Left colon (tissue), 2 donors: ENCODE measurements at places on chromosomes 1 and 21. TPM values are rescaled to one million over a fixed set of nuclear protein-coding genes. Genes with fewer than 3 reads are reported as not detected.

- no peak for DNase-seq
These were observed 105.6 kb upstream of the COG2 start for GRCh38 chr1:230536641-230537155.

- no peak for DNase-seq
These were observed 9.3 kb downstream of the NKAIN1 start for GRCh38 chr1:31230378-31230777.

DNA sequence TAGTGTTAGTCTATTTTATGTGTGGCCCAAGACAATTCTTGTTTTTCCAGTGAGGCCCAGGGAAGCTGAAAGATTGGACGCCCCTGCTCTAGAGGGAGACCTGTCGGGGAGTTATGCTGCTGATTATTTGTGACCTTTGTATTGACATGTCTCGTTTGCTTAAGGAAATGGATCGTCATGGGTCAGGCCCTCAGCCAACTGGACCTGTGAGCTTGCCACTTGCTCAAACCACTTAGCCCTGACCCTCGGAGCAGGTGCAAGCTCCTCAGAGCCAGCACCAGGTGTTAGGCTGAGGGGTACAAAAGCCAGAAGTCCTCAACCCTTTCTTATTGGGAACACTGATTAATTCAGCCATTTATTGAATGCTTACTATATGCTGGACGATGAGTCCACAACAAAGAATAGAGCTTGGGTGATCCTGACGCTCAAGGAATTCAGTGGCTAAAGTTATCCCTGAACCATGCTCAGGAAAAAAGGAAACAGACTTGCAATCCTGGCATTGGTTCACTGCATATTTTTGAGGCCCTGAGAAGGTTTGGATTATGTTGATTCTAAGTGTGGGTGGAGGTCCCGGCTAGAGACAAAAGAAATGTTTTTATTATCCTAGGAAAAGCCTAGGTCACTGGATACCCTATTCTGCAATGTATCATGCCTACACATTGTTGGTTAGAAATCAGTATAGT, 19.0 kb downstream of the TGFB2 start:
- no peak for DNase-seq

- no peak for DNase-seq
These were observed 77.0 kb downstream of the FAM78B start for GRCh38 chr1:166089804-166090203.

GRCh38 chr1:216937491-216937890, 214.3 kb upstream of the ESRRG start:
- DNase-seq: no peak

GRCh38 chr1:187691439-187691838, 862.7 kb downstream of the PLA2G4A start:
- DNase-seq: no peak

DNA sequence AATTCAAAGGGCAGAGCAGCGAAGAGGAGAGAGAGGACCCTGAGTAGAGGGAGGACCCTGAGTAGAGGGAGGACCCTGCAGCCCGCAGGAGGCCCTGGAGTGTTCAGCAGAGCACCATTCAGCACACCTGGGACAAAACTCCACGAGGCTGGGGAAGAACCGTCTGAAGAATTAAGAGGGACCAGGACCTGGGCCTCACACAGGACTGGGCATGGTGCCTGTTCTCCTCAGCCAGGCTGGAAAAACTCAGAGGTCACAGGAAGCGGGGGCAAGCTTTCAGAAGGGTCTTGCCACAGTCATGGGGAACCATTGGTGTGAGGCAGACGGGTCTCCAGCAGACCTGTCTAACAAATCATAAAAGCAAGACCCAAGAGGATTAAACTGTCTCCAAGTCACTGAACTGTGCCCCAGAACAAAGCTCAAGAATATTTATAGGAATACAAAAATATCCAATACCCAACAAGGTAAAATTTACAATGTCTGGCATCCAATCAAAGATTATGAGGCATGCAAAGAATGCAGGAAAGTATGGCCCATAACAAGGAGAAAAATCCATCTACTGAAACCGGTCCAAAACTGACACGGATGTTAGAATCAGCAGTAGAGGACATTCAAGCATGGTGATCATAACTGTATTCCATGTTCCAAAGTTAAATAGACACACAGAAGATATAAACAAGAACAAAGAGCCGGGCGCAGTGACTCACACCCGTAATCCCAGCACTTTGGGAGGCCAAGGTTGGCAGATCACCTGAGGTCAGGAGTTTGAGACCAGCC, 30.6 kb downstream of the MORN1 start:
- DNase-seq: no peak

DNA sequence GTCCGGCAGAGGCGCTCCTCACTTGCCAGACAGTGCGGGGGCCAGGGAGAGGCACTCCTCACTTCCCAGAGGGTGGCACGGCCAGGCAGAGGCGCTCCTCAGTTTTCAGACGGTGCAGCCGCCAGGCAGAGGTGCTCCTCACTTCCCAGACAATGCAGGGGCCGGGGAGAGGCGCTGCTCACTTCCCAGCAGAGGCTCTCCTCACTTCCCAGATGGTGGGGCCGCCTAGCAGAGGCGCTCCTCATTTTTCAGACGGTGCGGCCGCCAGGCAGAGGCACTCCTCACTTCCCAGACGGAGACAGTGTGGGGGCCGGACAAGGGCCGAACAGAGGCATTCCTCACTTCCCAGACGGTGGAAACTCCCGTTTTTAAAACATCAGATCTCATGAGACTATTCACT, 238.4 kb upstream of the CACYBP start:
- no peak for DNase-seq

DNA sequence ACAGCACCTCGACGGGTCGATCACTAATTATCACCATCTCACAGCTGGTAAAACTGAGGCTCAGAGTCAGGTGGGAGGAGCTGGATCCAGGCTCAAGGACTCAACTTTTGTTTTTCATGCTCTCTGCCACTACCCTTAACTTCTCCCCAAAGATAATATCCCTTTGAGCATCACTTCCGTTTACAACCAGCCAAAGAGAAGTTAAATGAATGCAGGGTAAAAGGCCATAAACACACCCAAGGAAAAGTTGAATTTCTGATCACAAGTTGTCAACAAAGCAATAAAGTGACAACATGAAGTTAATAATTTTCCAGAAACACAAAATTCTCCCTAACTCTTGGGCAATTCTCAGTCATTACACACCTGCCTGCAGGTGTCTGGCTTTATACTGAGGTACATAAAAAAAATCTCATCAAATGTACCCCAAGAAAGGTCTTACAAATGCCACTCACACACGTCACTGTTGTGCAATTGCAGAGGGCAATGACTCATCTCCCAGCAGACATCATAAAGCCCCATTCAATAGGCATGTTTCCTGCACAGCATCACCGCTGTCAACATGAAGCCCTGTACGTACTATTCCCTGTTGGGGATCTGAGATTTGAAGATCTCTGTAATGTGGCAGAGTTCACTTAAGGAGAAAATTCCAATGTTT, 3.4 kb downstream of the OR2T11 start:
- DNase-seq: peak; percentile 29

DNA sequence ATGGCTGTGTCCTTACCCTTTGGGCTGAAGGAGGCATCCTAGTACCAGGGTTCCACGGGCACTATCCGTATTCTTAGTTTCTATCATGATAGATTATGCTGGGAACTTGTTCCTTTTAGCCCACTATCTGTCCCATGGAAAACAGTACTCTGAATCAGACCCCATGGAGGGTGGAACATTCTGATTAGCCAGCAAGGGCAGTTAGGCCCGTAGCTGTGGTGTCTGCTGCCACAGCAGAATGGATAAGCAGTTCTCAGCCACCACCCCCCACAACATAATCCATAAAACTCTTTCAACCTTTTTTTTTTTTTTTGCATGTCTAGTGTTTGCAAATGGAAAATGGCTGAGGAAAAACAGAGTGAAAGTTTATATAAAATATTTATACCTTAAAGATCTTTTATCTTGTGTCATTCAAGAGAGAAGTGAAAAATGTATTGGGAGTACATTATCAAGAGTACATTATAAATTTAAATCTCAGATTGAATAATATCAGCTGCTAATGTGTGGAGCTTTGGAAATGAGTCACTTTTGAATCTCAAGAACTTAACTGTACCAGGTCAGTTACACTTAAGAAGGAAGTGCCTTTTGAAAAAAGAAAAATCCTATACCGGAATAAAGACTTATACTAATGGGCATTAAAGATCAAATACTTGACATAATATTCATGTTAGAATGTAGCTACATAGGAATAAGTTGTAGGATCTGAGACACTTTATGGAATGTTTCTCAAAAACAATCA, 80.3 kb downstream of the NFIA start:
- DNase-seq: no peak

DNA sequence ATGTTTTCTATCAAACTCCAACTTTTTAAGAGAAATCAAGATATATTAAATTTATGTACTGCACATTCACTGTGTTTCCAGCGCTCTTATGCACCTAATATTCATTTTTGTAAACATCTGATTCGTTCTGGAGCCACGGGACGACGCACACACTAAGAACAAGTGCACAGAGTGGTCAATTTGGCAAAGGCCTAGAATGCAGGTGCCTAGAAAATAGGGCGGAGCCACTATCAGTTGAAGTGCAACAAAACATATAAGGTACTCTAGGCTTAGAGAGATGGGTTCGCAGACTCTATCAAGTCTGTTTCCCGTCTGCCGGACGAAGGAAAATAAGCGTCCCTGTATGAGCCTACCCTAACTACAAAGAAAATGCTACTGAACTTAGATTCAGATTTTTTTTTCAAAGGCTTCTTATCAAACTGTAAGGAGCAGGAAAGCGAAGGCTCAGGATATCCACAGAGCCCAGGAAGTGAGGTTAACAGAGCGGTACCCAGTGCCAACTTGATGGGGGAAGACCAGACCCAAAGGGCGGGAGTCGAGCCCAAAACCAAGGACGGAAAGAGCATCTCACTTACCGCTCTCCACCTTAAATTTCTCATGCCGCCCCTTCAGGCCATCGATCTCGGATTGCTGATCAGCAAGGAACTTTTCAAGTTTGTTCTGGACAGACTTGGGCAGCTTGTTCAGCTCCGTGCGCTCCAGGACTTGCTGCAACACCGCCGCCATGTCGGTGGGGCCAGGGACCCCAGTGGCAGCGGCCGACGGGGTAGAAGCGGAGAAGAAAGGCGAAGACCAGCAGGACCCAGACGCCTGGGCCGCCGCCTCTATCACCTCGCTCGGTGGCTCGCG, 526 bp downstream of the TPR start:
- DNase-seq: peak; percentile 43

- no peak for DNase-seq
These were observed 18.0 kb downstream of the CLCA2 start for GRCh38 chr1:86441997-86442396.

GRCh38 chr1:246161626-246162025, 345.5 kb downstream of the SMYD3 start:
- no peak for DNase-seq

- DNase-seq: no peak
These were observed 83.4 kb downstream of the KCND3 start for GRCh38 chr1:111906111-111906510.

- DNase-seq: no peak
These were observed 158.8 kb downstream of the KCNT2 start for GRCh38 chr1:196449460-196449859.

- DNase-seq: no peak
These were observed 722 bp downstream of the LHX8 start for GRCh38 chr1:75134647-75135572.

GRCh38 chr1:22326372-22326915, 125.2 kb upstream of the ZBTB40 start:
- no peak for DNase-seq

DNA sequence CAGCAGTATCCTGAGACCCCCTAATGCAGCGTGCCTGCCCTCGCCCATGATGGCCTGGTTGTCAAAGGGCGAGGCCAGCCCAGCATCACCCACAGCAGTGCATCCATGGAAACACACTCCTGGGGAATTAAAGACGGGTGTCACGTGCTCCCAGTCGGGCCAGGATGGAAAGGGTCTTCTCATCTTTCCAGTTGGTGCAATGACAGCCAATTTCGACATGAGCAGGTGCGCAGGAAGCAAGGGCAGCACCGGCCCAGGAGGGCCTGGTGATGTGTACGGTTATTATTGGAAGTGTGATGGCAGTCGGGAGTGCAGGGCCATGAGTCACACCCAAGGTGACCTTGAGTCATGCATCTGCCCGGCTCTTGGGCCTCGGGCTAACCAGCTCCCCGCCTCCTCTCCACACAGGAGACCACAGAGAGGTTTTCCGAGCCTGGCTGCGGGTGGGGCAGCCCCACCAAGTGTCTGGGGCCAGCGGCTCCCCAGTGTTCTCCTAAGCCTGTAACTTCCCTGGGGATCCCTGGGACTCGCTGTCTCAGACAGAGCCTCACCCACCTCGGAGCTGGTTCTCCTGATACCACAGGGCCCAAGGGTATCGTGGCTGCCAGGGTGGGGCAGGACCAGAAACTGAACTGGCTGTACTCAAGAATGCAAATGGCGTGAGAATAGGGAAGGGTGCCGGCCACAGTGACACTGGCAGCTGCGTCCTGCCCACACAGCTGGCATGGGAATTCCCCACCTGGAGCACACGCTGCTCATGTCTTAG, 119.8 kb downstream of the SIK1 start:
- no peak for DNase-seq

DNA sequence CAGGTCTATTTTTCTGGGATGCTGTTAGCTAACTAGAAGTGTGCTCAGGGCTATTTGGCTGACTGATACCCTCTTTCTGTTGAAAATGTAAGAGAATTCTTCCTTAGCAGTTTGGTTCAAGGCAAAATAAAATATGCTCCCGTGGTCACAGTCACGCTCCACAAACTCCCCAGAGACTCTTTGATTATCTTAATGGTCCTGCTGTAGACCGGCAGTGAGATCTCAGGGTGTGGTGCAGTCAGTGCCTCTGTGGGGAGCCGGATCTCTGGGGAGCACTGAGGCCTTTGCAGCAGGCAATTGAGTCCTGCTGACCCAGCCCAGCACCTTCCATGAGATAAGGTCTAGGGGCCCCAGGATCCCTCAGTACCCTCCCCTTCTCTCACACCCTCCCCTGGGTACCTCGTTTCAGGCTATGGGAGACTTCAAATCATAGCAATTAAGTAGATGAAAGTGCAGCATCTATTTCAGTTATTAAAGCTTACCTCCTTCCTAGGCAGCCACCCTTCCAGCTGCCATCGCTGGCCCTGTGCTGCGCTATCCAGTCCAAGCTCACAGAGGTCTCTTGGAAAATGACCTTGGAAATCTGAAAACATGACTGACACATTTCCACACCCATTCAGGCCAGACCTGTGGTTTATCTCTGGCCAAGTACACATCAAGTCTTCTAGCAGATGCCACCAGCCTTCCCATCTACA, 98.1 kb downstream of the SEC16B start:
- no peak for DNase-seq

CRYBG2 gene
- total RNA-seq: 69.3 TPM

CD1E gene
- 0.28 TPM for total RNA-seq

CELA3A gene
- 2.1 TPM for total RNA-seq

GSTM3 gene
- total RNA-seq: 4.1 TPM

TRIM58 gene
- total RNA-seq: 4.2 TPM

ZNF683 gene
- not detected for total RNA-seq

PAQR7 gene
- total RNA-seq: 3.3 TPM
